ENCODE measurements at places on chromosomes 16 and 17.

DNA sequence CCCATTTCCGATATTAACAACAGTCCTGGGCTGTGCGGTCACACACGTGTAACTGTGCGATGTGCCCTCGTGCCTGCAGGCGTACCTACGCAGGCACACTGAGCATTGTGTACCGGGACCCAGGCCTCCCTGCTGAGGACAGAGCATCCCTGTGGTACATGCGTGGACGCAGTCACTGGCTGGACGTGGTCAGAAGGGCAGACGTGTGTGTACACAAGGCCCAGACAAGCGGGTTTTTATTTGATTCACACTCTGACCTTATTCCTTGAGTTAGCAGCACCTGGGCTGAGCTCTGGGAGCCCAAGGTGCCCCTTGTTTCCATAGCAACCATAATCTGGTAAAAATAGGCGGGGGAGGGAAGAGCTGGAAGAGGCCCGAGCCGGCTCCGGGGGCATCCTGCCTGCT, 19.5 kb downstream of the RAP1GAP2 start:
- no peak for DNase-seq

DNA sequence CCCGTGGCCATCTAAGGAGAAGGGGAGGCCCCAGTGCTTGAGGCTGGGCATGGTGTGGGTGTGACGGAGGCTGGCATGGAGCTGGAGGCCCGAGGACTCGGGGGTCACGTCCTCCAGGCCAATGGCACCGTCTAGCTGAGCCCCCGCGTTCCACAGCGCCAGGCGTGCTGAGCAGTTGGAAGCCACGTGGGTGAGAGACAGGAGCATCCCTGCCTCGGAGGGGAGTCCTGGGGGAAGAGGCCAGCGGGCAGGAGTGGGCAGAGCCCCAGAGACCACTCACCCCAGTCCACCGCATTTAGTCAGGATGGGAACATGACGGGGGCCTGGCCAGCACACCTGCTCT, 78.8 kb downstream of the RMI2 start:
- no peak for DNase-seq

GRCh38 chr16:19919142-19919541, 34.5 kb upstream of the GPRC5B start:
- DNase-seq: no peak

- peak; percentile 96 for DNase-seq
Measured at GRCh38 chr16:28823873-28824716, 1.3 kb downstream of the ATXN2L start.

DNA sequence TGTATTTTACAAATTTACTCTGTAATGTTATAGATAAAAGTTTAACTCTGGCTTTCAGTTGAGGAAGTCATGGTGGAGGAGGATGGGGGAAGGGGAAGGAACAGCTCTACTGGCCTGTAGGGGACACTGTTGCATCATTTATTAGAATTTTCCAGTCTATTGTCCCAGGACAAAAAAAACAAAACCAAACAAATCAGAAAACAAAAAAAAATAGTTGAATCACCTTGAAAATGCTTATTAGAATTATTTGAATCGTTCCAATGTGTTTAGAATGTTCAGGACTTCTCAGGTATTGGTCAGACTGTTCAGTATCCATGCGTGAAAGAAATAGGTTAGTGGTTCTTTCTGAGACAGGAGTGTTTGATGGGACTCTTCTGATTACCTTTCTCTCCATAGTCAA, 242.0 kb downstream of the FTO start:
- DNase-seq: peak; percentile 21

DNA sequence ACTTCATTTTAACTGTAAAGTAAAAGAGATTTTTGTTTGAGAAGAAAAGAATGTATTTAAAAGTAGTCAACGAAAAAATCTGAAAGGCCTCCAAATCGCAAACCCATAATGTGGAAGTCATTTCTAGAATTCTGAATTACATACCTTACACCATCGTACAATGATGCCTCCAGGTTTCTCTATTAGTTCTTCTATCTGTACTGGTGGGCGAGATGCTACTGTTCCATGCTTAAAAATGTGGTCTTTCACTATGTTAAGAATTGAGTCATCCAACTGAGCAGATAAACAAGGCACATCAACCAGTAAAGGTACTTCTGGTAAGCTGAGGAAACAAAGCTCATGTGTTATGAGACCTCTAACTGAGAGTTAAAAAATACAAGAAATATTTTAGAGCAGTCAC, 28.5 kb downstream of the CRLF3 start:
- DNase-seq: no peak

DNA sequence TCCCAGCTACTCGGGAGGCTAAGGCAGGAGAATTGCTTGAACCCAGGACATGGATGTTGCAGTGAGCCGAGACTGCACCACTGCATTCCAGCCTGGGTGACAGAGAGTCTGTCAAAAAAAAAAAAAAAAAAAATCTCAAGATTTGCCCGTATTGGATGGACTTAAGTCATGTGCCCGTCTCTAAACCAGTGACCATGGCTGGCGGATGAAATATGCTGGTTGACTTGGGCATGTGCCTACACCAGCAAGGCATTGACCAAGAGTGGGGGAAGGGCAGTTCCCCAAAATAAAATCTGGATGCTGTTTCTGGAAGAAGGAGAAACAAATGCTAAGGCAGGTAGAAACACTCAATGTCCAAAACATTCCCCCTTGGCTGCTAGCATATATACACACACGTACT, 21.5 kb upstream of the COL1A1 start:
- DNase-seq: no peak

GRCh38 chr17:17191961-17192381, 14.2 kb downstream of the PLD6 start:
- no peak for DNase-seq

DNA sequence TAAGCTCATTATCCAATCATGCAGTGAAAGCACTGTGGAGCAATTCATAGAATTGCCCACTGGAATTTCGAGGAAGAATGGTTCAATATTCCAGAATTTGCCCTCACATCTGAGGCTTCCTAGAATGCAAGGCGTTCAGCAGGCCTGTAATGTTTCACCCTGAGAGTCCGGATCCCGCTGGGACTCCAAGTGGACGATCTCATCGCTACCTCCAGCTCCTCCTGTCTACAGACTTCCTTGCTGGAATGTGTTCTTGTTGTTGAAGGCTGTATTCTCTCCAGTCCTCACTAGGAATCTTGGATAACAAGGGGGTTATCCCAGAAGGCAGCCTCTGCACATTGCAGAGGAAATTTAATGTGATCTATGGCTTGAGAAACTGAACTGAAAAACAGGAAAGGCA, 7.8 kb downstream of the SLC47A1 start:
- DNase-seq: no peak

Data from CD4-positive, alpha-beta T cell treated with Interleukin-10 for 1 hour (primary cell).